ENCODE measurements at places on chromosomes 2 and 18.

GRCh38 chr2:219633276-219634065 is 6.0 kb downstream of the SLC4A3 start:
- no peak for DNase-seq

DNA sequence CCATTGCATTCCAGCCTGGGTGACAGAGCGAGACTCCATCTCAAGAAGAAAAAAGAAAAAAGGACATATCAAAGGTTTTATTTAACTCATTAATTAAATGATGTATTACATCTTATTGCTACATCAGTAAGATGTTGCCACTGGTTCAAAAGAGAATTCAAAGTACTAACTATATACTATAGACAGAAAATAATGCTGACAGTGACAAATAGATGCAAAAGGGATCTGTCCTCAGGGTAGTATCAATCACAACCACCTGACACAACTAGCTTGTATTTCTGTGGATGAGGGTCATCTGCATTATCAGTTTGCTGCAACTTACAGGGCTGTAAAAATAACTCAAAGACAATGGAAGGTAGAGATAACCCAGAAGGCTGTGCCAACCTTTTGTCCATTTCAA is 16.4 kb upstream of the CREG2 start:
- DNase-seq: no peak

DNA sequence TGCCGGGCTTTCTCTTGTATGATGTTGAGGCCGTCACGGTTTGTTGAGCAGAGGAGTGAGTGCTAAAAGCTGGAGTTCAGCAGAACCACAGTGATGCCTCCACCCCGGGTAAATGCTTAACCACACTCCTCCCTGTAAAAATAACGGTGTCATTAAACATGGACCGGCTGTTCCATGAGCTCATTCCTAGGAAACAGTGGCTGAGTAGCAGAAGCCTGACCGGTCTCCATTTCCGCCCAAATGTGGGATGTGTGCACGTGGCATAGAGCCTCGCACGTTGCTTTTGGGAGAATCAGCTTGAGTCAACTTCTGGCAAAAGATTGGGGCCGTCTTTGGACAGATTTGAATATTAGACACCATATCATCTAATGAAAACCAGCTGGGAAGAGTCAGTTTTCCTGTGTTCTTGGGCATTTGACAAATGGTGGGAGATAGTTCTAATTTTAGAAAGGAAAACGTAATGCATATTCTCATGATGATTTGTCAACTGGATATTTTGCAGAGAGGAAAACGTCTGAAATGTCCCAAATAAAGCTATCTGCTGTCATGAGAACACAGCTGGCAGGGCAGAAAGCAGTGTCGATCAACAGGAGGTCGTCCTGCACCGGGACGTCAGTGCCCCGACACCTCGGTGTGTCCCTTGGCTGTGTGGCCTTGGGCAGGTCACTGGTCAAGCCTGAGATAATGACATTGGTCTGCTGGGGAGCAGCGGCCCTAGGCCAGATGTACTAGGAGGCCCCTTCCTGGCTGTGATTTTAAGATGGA is 42.4 kb downstream of the LRRFIP1 start:
- peak; percentile 81 for DNase-seq

- no peak for DNase-seq
These were observed 47.2 kb downstream of the DYSF start for GRCh38 chr2:71500426-71501079.

DNA sequence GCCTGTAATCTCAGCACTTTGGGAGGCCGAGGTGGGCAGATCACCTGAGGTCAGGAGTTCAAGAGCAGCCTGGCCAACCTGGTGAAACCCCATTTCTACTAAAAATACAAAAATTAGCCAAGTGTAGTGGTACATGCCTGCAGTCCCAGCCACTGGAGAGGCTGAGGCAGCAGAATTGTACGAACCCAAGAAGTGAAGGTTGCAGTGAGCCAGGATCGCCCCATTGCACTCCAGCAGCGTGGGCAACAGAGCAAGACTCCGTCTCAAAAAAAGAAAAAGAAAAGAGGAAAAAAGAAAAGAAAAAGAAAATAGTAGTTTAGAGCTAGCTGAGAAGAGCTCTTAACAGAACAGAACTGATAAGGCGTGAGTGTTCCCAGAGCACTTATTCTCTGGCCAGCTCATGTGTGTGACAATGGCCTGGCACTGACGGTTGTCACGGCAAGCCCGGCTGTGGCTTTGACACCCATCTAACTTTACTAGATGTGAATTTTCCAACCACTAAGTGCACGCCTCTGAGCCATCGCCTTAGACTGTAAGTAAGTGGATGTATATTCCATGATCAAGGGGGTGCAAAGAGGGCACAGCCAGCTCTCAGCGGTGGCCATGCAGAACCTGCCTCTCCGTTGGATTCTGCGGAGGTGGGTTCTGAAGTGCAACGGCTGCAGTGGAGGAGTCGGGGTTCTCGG is 80.0 kb downstream of the ZNF516 start:
- DNase-seq: peak; percentile 66

DNA sequence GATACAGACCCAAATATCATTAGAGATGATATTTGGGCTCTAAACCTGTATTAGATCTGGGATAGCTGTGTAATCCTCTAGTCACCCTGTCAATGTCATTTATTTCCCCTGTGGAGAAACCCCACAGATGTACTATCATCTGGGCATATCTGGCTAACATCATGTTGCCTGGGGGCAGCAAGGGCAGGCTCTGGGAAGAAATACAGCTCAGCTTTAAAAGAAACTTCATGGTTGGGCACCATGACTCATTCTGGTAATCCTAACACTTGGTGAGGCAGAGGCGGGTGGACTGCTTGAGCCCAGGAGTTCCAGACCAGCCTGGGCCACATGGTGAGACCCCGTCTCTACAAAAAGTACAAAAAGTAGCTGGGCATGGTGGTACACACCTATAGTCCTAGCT is 282.5 kb downstream of the SLC8A1 start:
- no peak for DNase-seq

GRCh38 chr2:74555610-74556103 is 1.1 kb downstream of the DOK1 start:
- DNase-seq: peak; percentile 62

DNA sequence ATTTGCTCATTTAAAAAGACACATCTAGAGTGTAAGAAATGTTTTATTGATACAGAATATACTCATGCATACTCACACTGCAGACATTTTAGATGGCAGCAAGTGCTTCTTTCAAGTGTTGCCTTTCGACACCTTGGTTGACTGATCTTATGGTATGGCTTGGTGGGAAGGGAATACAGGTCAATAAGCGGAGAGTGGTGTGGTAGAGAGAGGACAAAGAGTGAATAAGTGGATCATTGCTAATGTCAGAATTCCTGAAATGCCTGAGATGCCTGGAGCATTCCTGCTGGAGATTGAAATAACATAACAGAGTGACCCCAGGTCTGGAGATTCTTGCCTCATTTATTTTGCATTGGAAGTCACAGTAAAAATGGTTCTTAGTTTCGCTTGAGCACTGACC is 76.7 kb downstream of the RND3 start:
- DNase-seq: no peak

- no peak for DNase-seq
These were observed 8.3 kb upstream of the IL1R2 start for GRCh38 chr2:101983486-101983885.

DNA sequence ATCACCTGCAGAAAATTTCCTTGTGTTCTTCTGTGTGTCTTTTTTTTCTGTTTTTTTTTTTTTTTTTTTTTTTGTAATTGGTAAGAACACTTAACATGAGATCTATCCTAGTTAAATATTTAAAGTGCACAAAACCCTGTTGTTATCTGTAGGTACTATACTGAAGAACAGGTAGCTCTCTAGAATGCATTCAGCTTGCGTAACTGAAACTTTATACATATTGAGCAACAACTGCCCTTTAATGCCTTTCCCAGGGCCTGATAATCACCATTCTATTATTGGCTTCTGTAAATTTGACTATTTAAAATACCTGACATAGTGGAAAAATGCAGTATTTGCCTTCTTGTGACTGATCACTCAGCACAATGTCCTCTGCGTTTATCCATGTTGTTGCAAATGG is 701.8 kb downstream of the SUCLG1 start:
- no peak for DNase-seq

- DNase-seq: no peak
These were observed 44.2 kb downstream of the CYP27C1 start for GRCh38 chr2:127175751-127176354.

DNA sequence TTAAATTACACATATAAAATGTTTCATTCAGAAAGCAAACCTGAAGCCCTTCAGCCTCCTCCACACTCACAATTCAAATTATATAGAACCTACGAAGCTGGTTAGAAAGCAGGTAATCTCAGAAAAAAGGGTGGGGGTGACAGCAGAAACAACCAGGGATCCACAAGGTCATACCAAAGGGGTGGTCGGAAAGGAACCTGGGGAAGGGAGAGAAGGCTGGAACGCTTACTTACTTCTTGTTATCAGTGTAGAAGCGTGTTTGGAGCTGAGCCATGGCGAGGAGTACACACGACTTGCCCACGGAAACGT is 316 bp downstream of the WDR12 start:
- DNase-seq: no peak

GRCh38 chr2:158403237-158403636 is 53.3 kb downstream of the CCDC148 start:
- no peak for DNase-seq

- DNase-seq: no peak
These were observed 38.6 kb upstream of the TTN start for GRCh38 chr2:178845566-178846457.

- no peak for DNase-seq
These were observed 55.9 kb upstream of the HAAO start for GRCh38 chr2:42848265-42848664.

GRCh38 chr2:71530641-71531332 is 77.4 kb downstream of the DYSF start:
- peak; percentile 55 for DNase-seq

DNA sequence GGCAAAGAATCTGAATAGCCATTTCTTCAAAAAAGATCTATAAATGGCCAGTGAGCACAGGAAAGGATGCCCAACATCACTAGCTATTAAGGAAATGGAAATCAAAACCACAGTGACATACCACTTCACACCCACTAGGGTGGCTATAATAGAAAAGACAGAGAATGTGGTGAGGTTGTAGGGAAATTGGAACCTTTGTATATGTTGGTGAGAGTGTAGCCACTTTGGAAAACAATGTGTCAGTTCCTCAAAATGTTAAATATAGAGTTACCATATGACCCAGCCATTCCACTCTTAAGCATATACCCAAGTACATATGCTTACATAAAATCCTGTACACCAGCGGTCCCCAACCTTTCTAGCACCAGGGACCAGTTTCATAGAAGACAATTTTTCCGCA is 152.8 kb downstream of the SMAD2 start:
- DNase-seq: no peak

DNA sequence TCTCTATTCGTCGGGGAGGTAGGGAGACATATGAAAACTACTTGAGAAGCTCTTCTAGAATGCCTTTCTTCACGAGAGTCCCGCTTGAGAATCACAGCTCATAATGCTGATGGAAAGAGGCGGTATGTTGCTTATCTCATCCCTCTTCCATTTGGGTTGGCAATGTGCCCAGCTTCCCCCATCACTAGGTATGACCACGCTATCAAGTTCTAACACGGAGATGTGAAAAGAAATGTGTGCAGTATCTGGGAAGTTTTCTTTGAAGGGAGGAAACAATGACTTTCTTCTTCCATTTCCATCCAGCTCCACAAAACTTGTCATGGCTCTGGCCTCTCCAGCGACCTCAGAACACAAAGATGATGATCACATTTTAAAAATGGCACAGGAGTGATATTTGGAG is 742.4 kb downstream of the DCDC2C start:
- no peak for DNase-seq

GRCh38 chr18:69628774-69629359 is 228.2 kb downstream of the DOK6 start:
- DNase-seq: no peak

GRCh38 chr2:237035781-237036475 is 49.8 kb upstream of the COPS8 start:
- DNase-seq: no peak

DNA sequence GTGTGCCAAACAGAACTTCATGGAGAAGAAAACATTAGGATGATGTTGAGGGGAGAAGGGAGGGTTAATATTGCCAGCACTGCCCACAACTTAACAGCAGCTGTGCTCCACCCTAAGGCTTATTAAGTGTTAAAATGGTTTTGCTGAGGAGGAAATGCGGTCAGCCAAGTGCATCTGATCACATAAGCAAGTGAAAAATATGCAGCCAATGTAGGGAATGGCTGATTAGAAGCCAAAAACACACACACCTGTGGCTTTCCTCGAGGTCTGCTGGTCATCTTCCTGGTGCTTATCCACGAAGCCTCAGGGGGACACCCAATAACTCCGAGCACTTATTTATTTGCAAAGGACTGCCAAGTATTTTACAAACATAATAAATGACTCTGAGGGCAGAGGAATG is 66.3 kb upstream of the GPR45 start:
- DNase-seq: no peak

- DNase-seq: peak; percentile 30
These were observed 13.9 kb downstream of the VIL1 start for GRCh38 chr2:218432676-218433365.

- DNase-seq: no peak
These were observed 107.2 kb upstream of the PARD3B start for GRCh38 chr2:204437815-204438756.

Data from aorta (tissue), 5 donors.